ENCODE measurements at places on chromosomes 16 and 17. TPM values are rescaled to one million over a fixed set of nuclear protein-coding genes. Genes with fewer than 3 reads are reported as not detected.

RARA gene
- total RNA-seq: 28.8 TPM

GSDMA gene
- total RNA-seq: 2.5 TPM

C16orf90 gene
- total RNA-seq: not detected

SERPINF2 gene
- total RNA-seq: 0.91 TPM

DUSP3 gene
- 5.2 TPM for total RNA-seq

TAT gene
- not detected for total RNA-seq

MEIOB gene
- total RNA-seq: not detected

VWA3A gene
- 0.32 TPM for total RNA-seq

GSG1L2 gene
- total RNA-seq: not detected

TEKT3 gene
- 0.37 TPM for total RNA-seq

PRSS27 gene
- total RNA-seq: 0.88 TPM

HOXB9 gene
- 0.15 TPM for total RNA-seq

DHX58 gene
- 80.6 TPM for total RNA-seq

B9D1 gene
- total RNA-seq: 2.5 TPM

KRTAP4-5 gene
- not detected for total RNA-seq

KCNJ16 gene
- total RNA-seq: not detected

KIF19 gene
- total RNA-seq: 0.27 TPM

SLC13A2 gene
- not detected for total RNA-seq

CRYM gene
- total RNA-seq: not detected

RPL38 gene
- total RNA-seq: 889 TPM

IRX5 gene
- 0.34 TPM for total RNA-seq

Data from T-helper 1 cell treated with Interleukin-12 subunit alpha and Interleukin-12 subunit beta and Interleukin-4 antibody, amounts not matched to agents 30 ng/mL and 1 ng/mL, for 36 hours (primary cell).